Jurkat, Clone E6-1 (cell line): ENCODE measurements at places on chromosomes 6 and 20.

- DNase-seq = no peak
These were observed 198.9 kb downstream of the NKAIN2 start for GRCh38 chr6:124002377-124003081.

DNA sequence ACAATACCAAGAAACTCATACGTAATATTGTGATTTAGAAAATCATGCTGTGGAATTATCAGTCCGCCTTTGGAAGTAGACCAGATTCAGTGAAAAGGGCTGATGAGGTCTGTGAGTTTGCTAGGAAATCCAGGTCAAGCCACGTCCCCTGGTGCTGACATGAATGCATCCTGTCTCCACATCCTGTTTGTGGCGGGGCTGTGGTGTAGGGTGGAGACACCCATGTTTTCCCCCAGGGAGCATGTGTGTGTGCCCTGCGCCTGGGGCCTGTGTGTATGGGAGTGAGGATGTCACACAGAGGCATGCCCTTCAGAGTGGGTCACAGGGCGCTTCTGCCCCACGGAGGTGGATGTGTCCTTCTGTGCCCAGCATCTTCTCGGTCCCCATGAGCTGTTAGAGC is 109.1 kb downstream of the SASH1 start:
- DNase-seq = peak; percentile 15

- DNase-seq = no peak
These were observed 16.0 kb downstream of the UQCC1 start for GRCh38 chr20:35395728-35396127.

DNA sequence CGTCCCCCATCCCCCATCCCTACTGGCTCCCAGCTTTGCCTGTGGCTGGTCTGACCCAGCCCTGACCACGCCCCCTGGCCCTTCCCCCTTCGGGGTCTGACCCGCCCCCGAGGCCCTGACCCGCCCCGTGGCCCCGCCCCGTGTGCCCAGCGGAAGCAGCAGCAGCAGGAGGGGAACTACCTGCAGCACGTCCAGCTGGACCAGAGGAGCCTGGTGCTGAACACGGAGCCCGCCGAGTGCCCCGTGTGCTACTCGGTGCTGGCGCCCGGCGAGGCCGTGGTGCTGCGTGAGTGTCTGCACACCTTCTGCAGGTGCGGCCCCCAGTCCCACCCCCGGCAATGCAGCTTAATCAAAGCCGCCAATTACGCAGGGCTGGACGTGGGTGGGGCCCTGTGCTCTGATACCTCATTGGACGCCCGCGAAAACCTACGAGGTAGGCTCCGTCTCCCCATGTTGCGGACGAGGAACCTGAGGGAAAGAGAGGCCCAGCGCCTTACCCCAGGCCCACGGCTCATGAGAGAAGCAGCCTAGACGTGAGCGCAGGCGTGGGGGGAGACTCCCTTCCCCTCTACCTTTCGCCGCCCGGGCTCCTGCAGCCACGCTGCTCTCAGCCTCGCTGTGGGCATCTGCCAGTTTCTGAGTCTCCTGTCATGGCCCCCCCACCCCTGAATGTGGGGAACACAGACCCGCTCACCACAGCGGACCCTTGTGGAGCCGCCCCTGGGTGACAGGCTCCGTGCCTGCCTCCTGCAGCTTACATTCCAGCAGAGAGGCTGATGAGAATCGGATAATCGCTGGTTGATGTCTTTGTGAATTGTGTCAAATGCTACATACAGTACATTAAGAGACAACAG is 12.8 kb downstream of the RBCK1 start:
- DNase-seq = no peak

GRCh38 chr6:110944681-110945151 is 13.8 kb upstream of the GTF3C6 start:
- DNase-seq = peak; percentile 21

GRCh38 chr6:46097366-46097765 is 32.4 kb upstream of the ENPP4 start:
- DNase-seq = no peak

GRCh38 chr6:55980627-55981211 is 105.3 kb upstream of the BMP5 start:
- peak; percentile 4 for DNase-seq

GRCh38 chr6:150302520-150303176 is 66.2 kb upstream of the IYD start:
- DNase-seq = no peak

- no peak for DNase-seq
These were observed 1.8 kb upstream of the ALDH8A1 start for GRCh38 chr6:134951494-134952263.

- DNase-seq = no peak
These were observed 86.6 kb downstream of the RNF144B start for GRCh38 chr6:18473755-18474154.

GRCh38 chr6:37615564-37616340 is 81.9 kb downstream of the MDGA1 start:
- no peak for DNase-seq

- DNase-seq = no peak
These were observed 62.5 kb upstream of the PTGIS start for GRCh38 chr20:49630396-49630951.

DNA sequence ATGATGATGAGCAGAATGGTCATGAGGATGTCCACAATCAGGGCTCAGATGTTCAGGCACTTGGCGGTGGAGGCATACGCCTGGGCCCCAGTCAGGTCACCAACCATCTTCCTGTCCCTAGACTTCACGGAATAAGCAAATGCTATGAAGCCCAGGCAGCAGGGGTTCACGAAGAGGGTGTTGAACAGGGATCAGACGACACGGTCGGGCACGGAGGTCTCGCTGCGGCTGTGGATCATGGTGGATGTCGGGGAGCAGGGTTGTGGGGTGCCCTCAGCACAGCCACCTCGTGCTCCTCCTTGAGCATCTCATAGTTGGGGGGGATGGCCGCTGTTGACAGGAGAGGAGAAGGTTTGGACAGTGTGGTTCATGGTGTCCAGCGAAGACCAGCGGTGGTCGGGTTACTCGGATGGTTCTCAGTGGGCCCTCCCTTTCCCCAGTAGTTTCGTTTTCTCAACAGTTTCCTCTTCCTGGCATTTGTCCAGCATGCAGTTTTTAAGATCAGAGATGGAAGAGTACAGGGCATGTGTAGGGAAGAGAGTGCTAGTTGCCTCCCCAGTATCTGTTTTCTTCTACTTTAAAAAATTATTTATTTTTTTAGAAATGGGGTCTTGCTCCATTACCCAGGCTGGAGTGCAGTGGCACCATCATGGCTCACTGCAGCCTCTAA is 20.3 kb upstream of the SPDEF start:
- DNase-seq = no peak

- no peak for DNase-seq
These were observed 103.8 kb upstream of the ARMC2 start for GRCh38 chr6:108744244-108744972.

- DNase-seq = peak; percentile 94
These were observed 126.3 kb upstream of the NT5E start for GRCh38 chr6:85323435-85324040.

GRCh38 chr6:75800133-75800532 is 51.1 kb downstream of the MYO6 start:
- DNase-seq = no peak

DNA sequence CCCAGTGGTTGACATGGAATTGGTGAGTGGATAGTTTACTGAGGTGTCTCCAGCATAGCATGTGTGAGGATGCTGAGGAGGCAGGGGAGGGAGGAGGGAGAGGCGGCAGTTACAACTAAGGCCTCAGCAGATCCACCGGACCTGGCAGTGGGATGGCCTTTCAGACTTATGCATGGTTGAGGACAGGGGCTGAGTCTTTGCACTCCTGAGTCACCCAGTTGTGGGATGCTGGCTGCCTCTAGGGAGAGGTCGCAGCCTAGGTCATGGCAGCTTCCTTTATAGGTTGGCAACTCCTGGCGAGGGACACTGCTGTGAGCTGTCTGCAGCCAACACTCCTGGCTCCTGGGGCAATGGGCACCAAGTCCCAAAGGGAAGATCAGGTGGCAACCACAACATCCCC is 380.3 kb downstream of the PREX1 start:
- no peak for DNase-seq

- no peak for DNase-seq
These were observed 51.2 kb upstream of the UBR2 start for GRCh38 chr6:42512579-42512978.

DNA sequence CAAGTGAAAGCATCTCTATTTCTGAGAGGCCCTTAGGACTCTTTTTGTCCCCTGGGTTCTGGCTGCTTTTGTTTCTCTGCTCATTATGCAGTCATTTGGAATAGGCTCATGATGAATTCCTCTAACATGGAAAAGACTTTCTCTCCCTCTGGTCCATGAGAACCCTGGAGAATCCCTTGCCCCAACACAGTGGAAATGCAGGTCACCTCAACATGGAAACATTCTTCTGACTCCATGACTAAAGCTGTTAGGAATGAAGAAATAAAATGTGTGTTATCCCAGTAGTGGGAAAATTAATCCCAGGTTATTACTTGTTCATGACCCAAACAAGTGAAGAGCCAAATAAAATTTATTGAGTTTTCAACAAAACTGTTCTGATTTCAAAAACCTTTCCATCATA is 458.6 kb downstream of the EPM2A start:
- no peak for DNase-seq

DNA sequence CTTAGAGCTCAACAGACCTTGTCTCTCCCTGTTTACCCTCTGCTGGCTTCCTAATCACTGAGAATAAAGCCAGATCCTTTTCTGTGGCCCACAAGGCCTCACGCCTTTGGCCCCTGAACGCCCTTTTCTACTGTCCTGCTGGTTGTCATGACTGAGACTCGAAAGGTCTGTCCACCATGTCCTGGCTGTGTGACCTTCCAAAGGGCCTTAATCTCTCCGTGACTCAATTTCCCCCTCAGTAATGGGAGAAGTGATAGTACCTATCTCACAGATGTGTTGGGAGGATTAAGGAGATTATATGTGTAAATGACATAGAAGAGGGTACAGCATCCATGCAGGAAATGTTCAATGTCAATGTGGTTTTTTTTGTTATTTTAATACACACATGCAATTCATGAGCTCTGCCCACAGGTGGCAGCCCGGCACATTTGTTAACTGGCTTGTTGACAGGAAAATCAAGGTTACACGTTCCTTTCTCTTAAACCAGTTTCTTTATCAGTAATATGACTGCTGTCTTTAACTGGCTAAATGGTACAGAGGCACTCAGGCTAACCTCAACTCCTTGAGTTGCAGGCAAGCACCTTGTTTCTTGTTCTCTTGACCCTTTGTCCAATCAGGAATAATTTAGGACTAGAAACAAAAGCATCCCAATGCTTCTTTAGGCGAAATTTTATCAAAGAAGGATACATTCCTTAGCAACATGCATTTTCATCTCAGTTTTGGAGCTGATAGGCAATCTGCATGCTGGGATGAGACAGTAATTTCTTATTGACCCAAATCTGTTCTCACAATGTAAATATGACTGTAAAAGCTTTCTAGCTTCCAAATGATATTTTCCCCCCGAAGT is 16.6 kb downstream of the SLC22A1 start:
- DNase-seq = peak; percentile 75

DNA sequence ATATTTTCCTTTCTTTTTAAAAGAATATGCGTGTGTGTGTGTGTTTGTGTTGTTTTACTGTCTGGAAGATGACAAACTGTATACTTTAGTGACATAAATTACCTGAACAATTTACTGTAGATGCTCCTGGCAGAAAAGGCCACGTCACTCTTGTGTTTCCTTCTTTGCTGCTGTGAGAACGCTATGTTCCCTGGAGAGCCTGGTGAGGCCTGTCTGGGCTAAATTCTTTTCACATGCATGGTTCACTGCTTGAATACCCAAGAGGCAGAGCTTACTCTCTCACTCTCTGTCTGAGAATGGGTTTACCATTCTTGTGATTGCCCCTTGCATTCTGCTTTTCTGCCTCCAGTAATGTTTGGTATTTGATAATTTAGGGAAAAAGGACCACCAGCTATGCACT is 64.3 kb downstream of the EDN1 start:
- DNase-seq = no peak

- DNase-seq = no peak
These were observed 81.8 kb downstream of the SGK1 start for GRCh38 chr6:134235937-134236751.

DNA sequence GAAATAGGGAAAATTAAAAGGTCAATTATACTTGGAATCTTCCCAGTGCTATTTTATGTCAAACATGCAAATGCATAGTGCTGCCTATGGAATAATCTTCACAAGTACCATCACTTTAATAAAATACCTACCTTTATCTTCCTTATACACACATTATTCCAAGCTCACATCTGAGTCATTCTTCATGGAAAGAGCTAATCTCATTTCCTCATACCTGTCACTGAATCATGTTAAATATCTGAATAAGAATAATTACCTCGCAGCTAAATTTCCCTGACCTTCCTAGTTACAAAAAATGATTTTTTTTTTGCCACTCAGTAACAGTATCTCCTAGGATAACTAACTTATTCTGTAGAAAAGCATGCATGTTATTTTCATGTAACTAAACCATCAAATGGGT is 661.4 kb upstream of the HS3ST5 start:
- no peak for DNase-seq

DNA sequence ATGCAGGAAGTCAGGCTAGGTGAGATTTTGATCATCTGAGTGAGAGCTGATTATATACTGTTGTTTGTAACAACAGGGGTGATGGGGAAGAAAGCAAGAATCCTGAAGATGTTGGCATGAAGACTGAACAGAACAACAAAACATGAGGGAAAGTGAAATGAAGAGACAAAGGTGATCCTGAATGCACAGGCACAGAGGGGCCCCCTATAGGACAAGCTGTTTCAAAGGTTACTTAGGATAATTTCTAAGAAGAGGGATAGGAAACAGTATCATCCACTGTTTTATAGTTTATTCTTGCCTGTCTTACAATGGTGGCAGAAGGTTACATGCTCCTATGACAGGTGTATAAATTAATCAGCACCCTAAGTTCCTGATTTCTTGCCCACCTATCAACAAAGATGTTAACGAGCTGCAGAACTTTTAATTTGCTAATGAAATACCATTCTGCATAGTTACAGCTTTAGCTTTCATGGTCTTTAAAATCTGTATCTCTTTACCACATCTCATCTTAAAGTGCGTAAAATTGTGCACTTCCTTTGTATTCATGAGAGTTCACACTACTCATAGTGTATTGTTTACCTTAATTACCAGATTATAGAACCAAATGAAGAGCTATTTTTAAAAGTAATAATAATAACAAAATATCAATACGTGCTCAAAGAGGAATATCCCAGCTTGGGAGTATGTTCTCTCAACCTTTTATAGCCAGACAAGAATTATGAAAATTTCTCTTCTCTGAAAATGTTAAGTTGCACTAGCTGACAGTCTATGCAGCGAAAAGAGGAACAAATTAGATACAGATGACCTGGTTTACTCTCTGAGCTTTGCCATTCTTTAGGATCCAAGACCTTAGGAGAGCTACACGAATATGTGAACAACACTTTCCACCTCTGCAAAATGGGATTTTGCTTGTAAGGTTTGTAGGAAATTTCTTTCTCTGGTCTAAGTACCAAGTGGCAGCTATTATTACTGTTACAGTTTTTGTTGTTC is 192.5 kb downstream of the EDN1 start:
- no peak for DNase-seq
